ENCODE measurements at places on chromosomes 16 and 17.

DNA sequence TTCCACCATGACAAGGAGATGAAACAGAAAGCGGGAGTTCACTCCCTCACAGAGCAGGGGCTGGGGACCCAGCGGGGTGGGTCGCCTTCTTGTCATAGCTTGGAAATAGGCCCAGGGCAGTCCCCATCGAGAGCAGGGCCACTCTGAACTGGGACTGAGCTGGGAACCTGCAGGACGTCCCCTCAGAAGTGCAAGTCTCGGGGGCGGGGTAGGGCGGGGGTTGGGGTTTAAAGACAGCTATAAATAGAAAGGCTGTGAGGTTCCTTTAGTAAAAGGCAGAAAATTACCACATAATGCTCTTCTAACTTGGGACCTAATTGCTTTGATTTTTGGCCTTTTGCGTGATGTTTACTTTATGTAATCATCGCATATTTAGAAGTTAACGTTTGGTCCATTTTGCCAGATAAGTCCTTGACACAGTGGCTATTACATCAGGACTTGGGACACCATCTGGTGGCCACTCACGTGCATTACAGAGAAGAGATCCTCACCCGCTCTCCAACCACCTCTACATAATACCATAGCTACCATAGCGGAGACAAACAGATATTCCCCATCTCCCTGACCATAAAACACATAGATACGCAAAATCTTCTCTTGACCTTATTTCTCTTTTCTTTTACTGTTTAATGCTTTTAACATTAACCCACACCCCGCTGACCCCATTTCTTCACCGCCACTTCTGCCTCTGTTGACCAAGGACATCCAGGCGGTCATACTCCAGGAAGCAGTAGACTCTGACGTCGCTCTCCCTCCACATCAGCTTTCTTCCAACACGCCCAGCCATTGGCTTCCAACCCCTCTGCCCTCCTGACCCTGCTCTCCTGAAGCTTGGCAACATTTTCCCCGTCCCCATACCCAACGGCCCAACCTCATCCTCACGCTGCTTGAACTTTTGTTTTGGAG is 27.5 kb upstream of the PIK3R6 start:
- H3K27me3 ChIP-seq: no peaks in the 10 kb centered on the region
- H3K4me1 ChIP-seq: peaks cover 69% of the 10 kb centered on the region
- H3K27ac ChIP-seq: peak overlapping the region; percentile 60
- DNase-seq: peak; percentile 77

GRCh38 chr17:82754297-82755208 is 2.7 kb downstream of the TBCD start:
- H3K36me3 ChIP-seq: peaks cover 20% of the 10 kb centered on the region
- no peak overlapping the region for H3K27ac ChIP-seq
- DNase-seq: peak; percentile 16
- H3K4me1 ChIP-seq: peaks cover 23% of the 10 kb centered on the region
- H3K4me3 ChIP-seq: no peak overlapping the region

DNA sequence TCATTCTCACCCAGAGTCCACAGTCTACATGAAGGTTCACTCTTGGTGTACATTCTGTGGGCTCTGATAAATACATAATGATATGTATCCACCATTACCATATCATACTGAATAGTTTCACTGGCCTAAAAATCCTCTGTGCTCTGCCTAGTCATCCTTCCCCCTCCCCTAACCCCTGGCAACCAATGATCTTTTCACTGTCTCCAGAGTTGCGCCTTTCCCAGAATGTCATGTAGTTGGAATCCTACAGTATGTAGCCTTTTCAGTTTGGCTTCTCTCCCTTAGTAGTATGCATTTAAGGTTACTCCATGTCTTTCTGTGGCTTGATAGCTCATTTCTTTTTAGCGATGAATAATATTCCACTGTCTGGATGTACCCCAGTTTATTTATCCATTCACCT is 101.3 kb downstream of the NOG start:
- H3K27ac ChIP-seq: no peak overlapping the region
- no peak for DNase-seq
- no peak overlapping the region for H3K4me3 ChIP-seq
- H3K36me3 ChIP-seq: no peaks in the 10 kb centered on the region

DNA sequence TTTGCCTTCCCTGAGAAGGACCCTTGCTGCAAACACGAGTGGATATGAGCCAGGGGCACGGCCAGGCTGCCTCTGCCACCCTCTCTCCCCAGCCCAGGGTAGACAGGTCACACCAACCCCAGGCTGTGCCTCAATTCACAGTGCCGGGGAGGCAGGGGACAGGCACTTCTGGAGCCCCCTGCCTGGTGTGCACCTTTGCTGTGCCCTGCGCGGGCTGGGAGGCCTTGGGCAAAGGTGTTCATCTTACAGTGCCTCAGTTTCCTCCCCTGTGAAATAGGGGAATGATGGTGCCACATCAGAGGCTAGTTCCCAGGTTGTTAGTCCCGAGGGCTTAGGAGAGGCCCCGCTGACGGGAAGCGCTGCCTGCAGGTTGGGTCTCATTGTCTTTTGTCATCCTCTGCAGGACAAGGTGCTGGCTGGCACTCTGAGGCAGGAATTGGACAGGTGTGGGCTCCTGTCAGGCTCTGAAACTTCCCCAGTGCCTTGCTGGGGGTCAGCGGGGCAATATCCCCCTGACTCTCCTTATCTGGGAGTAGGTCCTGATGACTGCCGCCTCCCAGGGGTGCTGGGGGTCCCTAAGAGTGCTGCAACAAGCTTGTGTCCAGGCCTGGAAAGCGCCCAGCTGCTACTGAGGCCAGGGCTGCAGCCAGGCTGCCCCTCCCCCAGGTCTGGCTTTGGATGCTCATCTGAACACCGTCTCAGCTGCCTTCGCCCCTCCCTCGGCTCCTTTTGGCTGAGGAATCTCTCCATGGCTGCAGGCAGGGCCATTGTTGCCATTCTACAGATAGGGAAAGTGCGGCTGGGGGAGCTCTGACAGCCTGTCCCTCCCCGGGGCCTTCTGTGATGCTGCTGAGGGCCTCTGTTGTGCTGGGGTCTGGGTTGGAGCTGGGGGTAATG is 3.1 kb downstream of the PRSS21 start:
- H3K36me3 ChIP-seq: no peaks in the 10 kb centered on the region
- no peak for DNase-seq
- no peak overlapping the region for H3K4me3 ChIP-seq
- no peaks in the 10 kb centered on the region for H3K27me3 ChIP-seq

- H3K27ac ChIP-seq: no peak overlapping the region
- no peaks in the 10 kb centered on the region for H3K27me3 ChIP-seq
- H3K36me3 ChIP-seq: peaks cover 20% of the 10 kb centered on the region
- DNase-seq: no peak
- H3K4me3 ChIP-seq: no peak overlapping the region
- H3K4me1 ChIP-seq: no peaks in the 10 kb centered on the region
These were observed 29.5 kb downstream of the UBN1 start for GRCh38 chr16:4876646-4877379.

Measured in activated CD8-positive, alpha-beta T cell treated with anti-CD3 and anti-CD28 coated beads for 36 hours (primary cell).